Activated T-cell treated with anti-CD3 and anti-CD28 coated beads, Interleukin-2, amount 50 U/mL, for 4 hours (primary cell): ENCODE measurements at places on chromosomes 7 and 10. TPM values are rescaled to one million over a fixed set of nuclear protein-coding genes. Genes with fewer than 3 reads are reported as not detected.

DNA sequence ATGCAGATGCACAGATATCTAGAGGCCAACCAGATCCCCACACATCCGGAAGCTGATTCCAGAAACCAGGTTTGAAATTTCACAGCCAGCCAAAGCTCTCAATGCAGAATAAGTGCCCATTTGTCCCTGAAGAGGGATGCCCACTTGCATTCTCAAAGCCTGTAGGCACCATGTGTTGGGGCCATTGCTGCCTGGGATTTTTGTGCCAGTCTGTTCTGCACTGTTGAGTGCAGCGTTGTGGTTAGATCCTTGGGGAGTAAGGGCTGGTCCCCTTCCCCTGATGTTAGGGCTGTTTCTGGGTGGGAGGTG, 62.4 kb downstream of the EEPD1 start:
- DNase-seq, result no peak

CARD11 gene
- 87.6 TPM for total RNA-seq

DPYSL4 gene
- 1.6 TPM for total RNA-seq

OR2A7 gene
- total RNA-seq, result 0.71 TPM
